Caki2 (cell line): ENCODE measurements at places on chromosomes 6 and 20. TPM values are rescaled to one million over a fixed set of nuclear protein-coding genes. Genes with fewer than 3 reads are reported as not detected.

The TINAG gene
- 62.1 and 114 TPM in 2 replicates for total RNA-seq

The FERMT1 gene
- total RNA-seq, result 7.7 and 25.2 TPM in 2 replicates

The C6orf58 gene
- 1.3 TPM in 1 of 2 replicates, not detected in the other for total RNA-seq

The MAN1A1 gene
- total RNA-seq, result 0.70 and 1.2 TPM in 2 replicates

The IPCEF1 gene
- total RNA-seq, result 0.20 and 0.29 TPM in 2 replicates

The HLA-DMA gene
- total RNA-seq, result 7.4 and 16.7 TPM in 2 replicates

The RBM12 gene
- 52.0 and 59.2 TPM in 2 replicates for total RNA-seq

The PRKN gene
- 1.0 and 1.1 TPM in 2 replicates for total RNA-seq

The RCAN2 gene
- total RNA-seq, result 1.8 TPM in 1 of 2 replicates, not detected in the other

The C6orf47 gene
- total RNA-seq, result 12.4 and 21.5 TPM in 2 replicates

The B3GAT2 gene
- not detected in 2 replicates for total RNA-seq

The COX4I2 gene
- total RNA-seq, result not detected in 2 replicates

The GRM1 gene
- total RNA-seq, result 0.20 and 0.41 TPM in 2 replicates

The TPD52L1 gene
- total RNA-seq, result 328 and 365 TPM in 2 replicates

The RIMS4 gene
- not detected in 2 replicates for total RNA-seq

The PRSS35 gene
- 0.09 and 0.34 TPM in 2 replicates for total RNA-seq

The FRK gene
- 5.0 and 5.1 TPM in 2 replicates for total RNA-seq

The KCNK15 gene
- not detected in 2 replicates for total RNA-seq

The TCF15 gene
- total RNA-seq, result not detected in 2 replicates

The SNTA1 gene
- total RNA-seq, result 49.5 and 52.1 TPM in 2 replicates

The POM121L2 gene
- not detected in 2 replicates for total RNA-seq

The GPRC6A gene
- not detected in 2 replicates for total RNA-seq

The EEF1A1 gene
- 12,857 and 13,074 TPM in 2 replicates for total RNA-seq

The LPA gene
- not detected in 2 replicates for total RNA-seq

The PRDM13 gene
- total RNA-seq, result 1.9 and 2.6 TPM in 2 replicates

The GPLD1 gene
- 1.3 and 4.9 TPM in 2 replicates for total RNA-seq

The CITED2 gene
- 132 and 165 TPM in 2 replicates for total RNA-seq

The ZNF831 gene
- total RNA-seq, result not detected in 2 replicates

The TMEM181 gene
- 7.6 and 12.5 TPM in 2 replicates for total RNA-seq

The CTSA gene
- 96.4 and 123 TPM in 2 replicates for total RNA-seq

The NKAPL gene
- not detected in 2 replicates for total RNA-seq

The TFAP2D gene
- not detected in 2 replicates for total RNA-seq

The ZBTB46 gene
- total RNA-seq, result 9.6 and 10.4 TPM in 2 replicates

The CDH22 gene
- 0.07 and 0.43 TPM in 2 replicates for total RNA-seq

The RPS6KA2 gene
- 0.78 and 2.3 TPM in 2 replicates for total RNA-seq

The TMC2 gene
- not detected in 2 replicates for total RNA-seq

The DLK2 gene
- 0.07 TPM in 1 of 2 replicates, not detected in the other for total RNA-seq

The PRR18 gene
- not detected in 2 replicates for total RNA-seq

The PGC gene
- total RNA-seq, result 5.8 TPM in 1 of 2 replicates, not detected in the other

The MAP3K7 gene
- total RNA-seq, result 12.7 and 14.1 TPM in 2 replicates

The ECT2L gene
- total RNA-seq, result not detected in 2 replicates

The FAM209A gene
- not detected in 2 replicates for total RNA-seq

The ESR1 gene
- total RNA-seq, result not detected in 2 replicates

The LHFPL5 gene
- total RNA-seq, result 1.0 TPM in 1 of 2 replicates, not detected in the other

The PREX1 gene
- total RNA-seq, result 39.4 and 41.4 TPM in 2 replicates

The R3HDML gene
- not detected in 2 replicates for total RNA-seq

The SUMO4 gene
- total RNA-seq, result not detected in 2 replicates

The NKX2-4 gene
- not detected in 2 replicates for total RNA-seq

The LINC00237 gene
- not detected in 2 replicates for total RNA-seq

The CNKSR3 gene
- total RNA-seq, result 23.0 and 27.7 TPM in 2 replicates

The ADTRP gene
- not detected in 2 replicates for total RNA-seq

The FAM83B gene
- not detected in 2 replicates for total RNA-seq

The CLPSL2 gene
- not detected in 2 replicates for total RNA-seq

The RAB44 gene
- total RNA-seq, result not detected in 2 replicates

The HLA-DOB gene
- not detected in 2 replicates for total RNA-seq

The CYP39A1 gene
- 0.95 and 8.9 TPM in 2 replicates for total RNA-seq

The AGPAT1 gene
- 42.7 and 61.0 TPM in 2 replicates for total RNA-seq

The FAM217A gene
- not detected in 2 replicates for total RNA-seq

The COL11A2 gene
- total RNA-seq, result 0.20 and 1.4 TPM in 2 replicates
